Spleen (tissue), 13 donors: ENCODE measurements at places on chromosomes 16 and 17. TPM values are rescaled to one million over a fixed set of nuclear protein-coding genes. Genes with fewer than 3 reads are reported as not detected.

MRPL58 gene
- 41.6 TPM for polyA plus RNA-seq

SLFN12 gene
- 1.6 TPM for polyA plus RNA-seq

AXIN2 gene
- 1.8 TPM for polyA plus RNA-seq

ACE gene
- 1.3 TPM for polyA plus RNA-seq

STARD3 gene
- polyA plus RNA-seq, result 102 TPM

RMI2 gene
- 4.4 TPM for polyA plus RNA-seq

PRKCB gene
- 53.5 TPM for polyA plus RNA-seq

DNAI2 gene
- 0.72 TPM for polyA plus RNA-seq

SCN4A gene
- 0.70 TPM for polyA plus RNA-seq

DUS1L gene
- 173 TPM for polyA plus RNA-seq

CES3 gene
- polyA plus RNA-seq, result 0.27 TPM

SPATA22 gene
- polyA plus RNA-seq, result 0.80 TPM

SPEM2 gene
- polyA plus RNA-seq, result not detected

CLEC19A gene
- polyA plus RNA-seq, result not detected

ASIC2 gene
- polyA plus RNA-seq, result not detected

KRT20 gene
- polyA plus RNA-seq, result 0.07 TPM

SEZ6L2 gene
- 0.54 TPM for polyA plus RNA-seq

C17orf100 gene
- 4.7 TPM for polyA plus RNA-seq

SEC14L5 gene
- 0.11 TPM for polyA plus RNA-seq

TEX19 gene
- not detected for polyA plus RNA-seq

LITAF gene
- polyA plus RNA-seq, result 58.9 TPM

SPIRE2 gene
- polyA plus RNA-seq, result 0.98 TPM

MTSS2 gene
- 66.7 TPM for polyA plus RNA-seq

EVPL gene
- polyA plus RNA-seq, result 0.05 TPM

AARSD1 gene
- 50.3 TPM for polyA plus RNA-seq
